ENCODE measurements at places on chromosomes 5 and 9.

DNA sequence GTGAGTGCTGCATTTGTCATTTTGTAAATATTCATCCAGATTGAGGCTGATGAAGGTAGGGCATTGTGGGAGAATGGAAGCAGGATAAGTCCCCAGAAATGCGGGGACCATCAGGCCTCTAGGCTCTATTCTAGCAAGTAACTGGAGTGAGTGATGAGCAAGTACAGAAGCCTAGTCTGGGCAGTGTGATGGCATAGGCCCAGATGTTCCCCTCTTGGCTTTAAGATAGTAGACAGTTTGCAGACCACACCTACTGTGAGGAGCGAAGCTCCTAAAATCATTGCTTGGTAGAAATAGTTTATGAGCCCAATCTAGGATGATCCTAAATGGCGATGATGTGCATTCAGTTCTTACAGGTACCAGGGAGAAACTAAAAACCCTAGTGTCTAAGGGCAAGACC lies 24.3 kb downstream of the NDFIP1 start:
- no peak for DNase-seq

DNA sequence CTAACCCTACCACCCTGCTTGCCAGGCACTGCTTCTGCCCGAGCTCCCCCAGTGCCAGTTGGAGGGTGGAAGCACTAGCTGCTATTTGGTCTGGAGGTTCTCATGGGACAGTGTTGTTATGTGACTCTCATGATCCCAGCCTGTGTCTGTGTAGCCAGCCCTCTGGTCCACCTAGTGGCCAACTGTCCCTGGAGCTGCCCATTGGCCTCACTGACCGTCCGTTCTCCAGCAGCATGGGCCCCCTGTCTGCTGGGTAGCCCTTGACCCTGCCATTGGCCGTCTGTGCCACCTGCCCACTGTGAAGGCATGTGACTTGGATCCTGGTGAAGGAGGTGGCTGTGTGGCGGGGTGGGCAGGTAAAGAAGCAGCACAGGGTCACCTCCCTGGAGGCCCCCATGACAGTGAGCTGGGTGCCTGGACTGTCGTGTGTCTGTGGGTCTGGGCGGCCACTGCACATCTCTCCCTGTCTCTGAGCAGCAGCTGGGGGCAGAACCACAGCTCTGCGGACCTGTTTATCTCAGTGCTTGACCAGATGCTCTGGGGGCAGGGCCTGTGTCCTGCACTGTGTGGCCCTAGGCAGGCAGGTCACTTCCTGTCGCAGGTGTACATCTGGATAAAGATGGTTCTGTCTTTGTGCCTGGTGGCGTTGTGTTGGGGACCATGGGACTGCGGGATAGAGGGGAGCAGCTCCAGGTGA lies 11.4 kb downstream of the PHF2 start:
- no peak for DNase-seq

- DNase-seq = no peak
Measured at GRCh38 chr5:20554001-20554400, 566.0 kb upstream of the CDH18 start.

GRCh38 chr5:159094745-159095144 lies 5.0 kb downstream of the EBF1 start:
- no peak for DNase-seq

- no peak for DNase-seq
Measured at GRCh38 chr5:661891-662750, 31.0 kb downstream of the TPPP start.

GRCh38 chr9:36053971-36054370 lies 17.3 kb downstream of the RECK start:
- no peak for DNase-seq

- no peak for DNase-seq
Measured at GRCh38 chr9:23451802-23452418, 374.1 kb downstream of the ELAVL2 start.

GRCh38 chr5:75049456-75050351 lies 2.7 kb downstream of the GCNT4 start:
- peak; percentile 60 for DNase-seq

DNA sequence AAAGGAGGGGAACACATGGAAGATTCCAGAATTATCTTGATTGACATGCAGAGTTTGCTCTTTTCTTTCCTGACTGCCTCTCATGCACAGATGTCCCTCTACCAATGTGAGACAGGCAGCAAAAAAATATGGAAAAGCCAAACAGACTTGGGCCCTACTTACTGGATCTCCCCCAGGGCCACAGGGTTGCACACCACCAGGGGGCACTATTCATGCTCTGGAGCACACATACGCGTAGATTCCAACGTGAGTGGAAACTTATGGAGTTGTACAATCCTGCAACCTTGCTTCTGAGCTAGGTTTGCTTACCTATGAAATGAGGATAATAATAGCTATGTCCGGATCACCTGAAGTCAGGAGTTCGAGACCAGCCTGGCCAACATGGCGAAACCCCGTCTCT lies 319.5 kb downstream of the ARHGEF28 start:
- no peak for DNase-seq

DNA sequence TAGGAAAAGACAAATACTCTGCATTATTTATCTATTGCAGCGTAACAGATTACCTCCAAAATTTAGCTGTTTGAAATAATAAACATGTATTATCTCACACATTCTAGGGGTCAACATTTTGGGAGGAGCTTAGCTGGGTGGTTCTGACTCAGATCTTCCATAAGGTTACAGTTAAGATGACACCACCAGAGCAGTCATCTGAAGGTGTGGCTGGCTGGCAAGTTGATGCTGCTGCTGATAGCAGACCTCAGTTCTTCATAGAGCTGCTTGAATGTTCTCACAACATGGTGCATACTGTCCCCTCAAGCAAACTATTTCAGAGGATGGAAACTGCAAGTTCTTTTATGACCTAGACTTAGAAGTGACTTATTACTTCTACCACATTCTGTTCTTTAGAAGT lies 146.3 kb upstream of the FSTL4 start:
- DNase-seq = no peak

- no peak for DNase-seq
Measured at GRCh38 chr5:127840809-127841208, 137.6 kb downstream of the CCDC192 start.

GRCh38 chr9:126116351-126117157 lies 210.1 kb upstream of the MVB12B start:
- no peak for DNase-seq

GRCh38 chr5:95178046-95178651 lies 106.7 kb downstream of the MCTP1 start:
- no peak for DNase-seq

GRCh38 chr5:74546796-74547195 lies 93.7 kb downstream of the ENC1 start:
- DNase-seq = no peak

GRCh38 chr5:54242297-54242696 lies 68.1 kb downstream of the ARL15 start:
- no peak for DNase-seq

- no peak for DNase-seq
Measured at GRCh38 chr5:97453263-97453662, 270.2 kb upstream of the RIOK2 start.

DNA sequence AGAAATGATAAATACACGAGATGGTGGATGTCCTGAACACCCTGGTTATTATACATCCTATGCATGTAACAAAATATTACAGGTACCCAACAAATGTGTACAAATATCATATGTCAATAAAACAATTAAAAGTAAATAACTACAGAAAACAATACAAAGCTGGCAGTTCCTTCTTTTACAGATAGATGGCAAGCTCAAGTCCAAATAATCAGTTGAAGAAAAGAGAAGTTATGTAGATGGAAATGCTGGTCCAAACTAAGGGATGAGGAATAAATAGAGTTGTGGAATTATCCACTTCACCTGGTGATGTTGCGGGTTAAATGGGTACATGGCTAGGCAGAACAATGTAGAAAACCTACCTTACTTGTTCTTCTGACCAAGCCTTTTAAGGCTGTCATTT lies 79.4 kb downstream of the PALM2AKAP2 start:
- DNase-seq = no peak

DNA sequence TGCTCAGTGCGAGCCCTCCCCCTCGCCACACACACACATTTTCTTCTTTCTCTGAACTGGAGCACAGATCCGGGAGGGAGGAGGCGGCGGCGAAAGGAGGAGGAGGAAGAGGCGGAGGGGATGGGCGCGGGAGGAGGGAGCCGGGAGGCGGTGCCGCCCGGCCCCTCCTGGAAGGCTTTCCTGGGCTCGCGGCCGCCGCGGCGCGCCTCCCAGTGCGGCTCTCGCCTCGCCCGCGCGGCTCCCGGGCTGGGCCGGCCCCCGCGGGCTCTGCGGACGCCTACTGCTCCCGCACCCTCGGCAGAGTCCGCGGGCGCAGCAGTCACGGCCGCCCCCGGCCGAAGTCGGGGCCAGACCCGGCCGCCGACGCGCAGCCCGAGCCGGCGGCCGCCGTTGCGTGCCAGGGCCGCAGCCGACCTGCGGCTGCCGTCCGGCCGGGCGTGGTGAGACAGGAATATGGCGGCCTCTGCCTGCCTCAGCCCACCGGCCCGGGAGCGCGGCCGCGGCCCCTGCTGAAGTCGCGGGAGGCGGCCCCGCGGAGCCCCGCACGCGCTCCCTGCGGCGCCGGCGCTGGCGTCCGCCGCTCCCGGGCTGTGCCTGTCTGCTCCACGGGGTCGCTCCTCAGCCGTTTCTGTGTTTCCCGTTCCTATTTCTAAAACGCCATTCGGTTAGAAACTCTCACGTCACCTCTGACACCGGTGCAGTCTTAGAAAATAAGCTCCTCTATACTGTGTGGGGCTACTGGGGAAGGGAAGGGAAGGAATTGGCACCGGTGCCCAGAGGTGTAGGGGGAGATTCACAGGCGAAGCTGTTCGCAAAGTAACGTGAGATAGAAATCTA lies 500 bp upstream of the GNAQ start:
- peak; percentile 74 for DNase-seq

DNA sequence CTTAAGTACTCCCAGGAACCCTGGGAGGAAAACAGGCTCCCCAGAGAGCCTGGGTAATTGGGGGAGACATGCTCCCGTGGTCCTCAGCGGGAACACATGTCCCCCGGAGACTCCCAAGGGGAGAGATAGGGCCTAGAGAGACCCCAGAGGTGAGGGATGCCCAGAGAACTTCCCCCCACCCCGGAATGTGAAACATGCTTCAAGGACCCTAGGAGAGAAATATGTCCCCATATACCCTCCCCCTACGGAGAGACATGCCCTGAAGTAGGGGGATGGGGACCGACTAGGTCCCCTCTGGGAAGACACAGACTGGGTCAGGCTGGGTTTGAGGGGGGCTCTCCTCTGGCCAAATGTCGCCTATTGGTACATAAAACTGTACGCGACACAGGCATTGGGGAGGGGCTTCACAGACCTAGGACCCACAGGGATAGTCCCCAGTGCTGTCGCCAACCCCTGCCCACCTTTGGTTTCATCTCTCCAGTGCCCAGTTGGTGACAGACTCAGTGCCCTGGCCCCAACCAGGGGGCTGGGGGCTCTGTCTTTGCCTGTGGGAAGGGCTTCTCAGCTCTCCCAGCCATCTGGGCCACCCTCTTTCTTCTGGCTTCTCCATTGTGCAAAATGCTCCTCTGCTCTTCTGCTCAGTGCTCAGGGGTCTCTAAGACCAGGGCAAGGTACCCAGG lies 26.9 kb downstream of the PCDH1 start:
- no peak for DNase-seq

DNA sequence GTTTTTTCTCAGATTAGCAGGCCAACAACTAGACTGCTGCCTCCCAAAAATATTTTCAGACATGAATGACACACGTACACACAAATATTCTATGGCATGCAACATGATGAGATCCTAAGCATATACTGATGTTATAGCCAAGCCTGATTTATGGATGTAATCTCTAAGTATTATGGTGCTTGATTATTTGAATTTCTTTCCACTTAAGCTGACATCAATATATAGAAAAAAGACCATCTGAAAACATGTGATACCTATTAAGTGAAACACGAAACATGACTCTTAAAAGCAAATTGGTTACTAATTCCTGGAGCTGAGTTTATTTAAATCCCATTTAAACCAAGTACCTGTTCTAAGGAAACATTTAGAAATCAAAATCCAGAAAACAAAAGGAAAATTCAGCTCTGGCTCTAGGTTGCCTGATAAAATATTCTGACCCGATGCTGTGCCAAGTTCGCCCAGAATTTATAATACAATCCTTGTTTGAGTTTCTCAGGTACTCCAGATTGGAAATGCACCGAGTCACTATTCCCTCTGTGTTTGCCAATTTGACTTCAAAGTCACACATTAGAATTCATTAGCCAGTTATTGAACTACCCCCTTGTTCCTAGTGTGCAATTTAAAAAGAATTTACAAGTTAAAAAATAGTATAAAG lies 548.6 kb downstream of the CSNK1G3 start:
- DNase-seq = no peak

DNA sequence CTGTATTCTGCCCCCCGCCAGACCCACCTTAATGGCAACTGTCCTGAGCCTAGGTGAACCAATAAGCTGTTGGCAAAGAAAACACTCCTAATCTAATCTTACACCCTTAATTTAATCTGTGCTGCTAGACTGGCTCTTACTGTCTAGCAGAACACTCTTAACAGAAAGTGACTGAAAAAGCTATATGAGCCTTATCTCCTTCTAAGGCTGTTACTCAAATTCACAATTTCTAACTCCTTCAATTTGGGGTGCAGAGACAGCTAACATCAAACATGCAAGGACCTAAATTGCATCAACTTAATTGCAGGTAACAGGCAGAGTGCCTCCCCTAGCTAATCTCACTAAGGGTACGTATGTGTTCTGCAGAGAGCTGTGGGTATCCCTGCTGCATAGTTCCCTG lies 49.5 kb upstream of the MAP1B start:
- DNase-seq = no peak

DNA sequence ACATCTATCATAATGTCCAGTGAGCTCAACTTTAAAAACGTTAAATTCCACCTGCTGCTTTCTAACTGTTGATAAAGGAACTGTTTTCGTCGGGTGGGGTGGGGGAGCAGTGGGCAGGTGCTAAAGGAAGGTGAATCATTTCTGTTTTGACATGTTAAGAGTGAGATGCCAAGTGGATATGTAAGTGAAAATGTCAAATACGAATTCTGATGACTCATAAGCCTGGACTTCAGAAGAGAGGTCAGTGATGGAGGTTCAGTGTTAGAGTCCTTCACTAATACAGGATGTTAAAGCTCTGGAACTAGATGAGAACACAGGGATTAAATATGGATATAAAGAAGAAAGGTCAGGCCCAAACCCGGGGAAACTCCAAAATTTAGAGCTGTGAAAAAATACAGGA lies 617.9 kb upstream of the CTNND2 start:
- no peak for DNase-seq

DNA sequence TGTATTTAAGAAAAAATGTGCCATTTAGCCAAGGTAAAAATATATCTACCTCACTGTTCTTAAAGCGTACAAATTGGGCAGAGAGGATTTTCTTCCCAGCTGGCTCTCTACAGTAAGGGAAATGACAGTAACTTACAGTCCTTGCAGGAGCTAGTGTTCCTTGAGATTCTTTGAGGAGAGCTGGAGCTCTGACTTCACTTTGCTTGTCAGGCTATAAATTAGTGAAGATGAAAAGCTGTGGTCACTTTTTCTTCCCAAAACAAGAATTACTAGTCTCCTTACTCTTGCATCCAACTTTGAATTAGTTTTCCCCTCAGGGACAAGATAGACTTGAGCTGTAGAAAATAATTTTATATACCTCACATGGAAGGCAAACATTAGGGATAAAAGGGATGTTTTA lies 129.9 kb downstream of the ZSWIM6 start:
- DNase-seq = no peak
